ENCODE measurements at places on chromosomes 7 and 10.

DNA sequence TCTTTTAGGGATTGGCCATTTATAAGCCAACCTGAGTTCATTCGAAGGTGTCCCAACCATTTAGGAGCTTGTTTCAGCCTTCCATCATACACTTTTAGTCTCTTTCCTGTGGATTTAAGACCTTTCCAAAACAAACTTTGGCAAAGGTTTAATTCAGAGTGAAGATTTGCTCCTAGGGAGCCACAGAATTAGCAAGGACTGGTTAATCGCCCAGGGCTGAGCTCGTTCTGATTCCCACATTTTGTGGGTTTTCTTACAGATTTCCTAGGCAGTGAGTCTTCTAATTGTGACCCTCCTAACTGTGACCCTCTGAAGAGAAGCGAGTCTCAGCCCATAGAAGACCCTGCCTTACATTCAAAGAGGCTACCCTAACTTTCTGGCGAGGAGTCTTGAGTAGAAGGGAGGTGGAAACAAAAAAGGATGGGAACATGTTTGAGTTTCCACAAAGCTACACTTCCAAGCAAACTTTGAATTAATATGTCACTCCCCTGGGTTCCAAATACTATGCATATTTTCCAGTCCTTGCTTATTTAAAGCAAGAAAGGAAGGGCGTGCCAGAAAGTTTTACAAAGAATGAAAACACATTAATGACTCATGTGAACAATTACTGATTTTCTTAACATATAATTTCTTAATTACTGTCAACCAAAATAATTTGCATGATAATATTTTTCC, 118.3 kb downstream of the ARID5B start:
- no peak for DNase-seq

GRCh38 chr10:72089618-72090017, 1.3 kb upstream of the SPOCK2 start:
- peak; percentile 14 for DNase-seq

DNA sequence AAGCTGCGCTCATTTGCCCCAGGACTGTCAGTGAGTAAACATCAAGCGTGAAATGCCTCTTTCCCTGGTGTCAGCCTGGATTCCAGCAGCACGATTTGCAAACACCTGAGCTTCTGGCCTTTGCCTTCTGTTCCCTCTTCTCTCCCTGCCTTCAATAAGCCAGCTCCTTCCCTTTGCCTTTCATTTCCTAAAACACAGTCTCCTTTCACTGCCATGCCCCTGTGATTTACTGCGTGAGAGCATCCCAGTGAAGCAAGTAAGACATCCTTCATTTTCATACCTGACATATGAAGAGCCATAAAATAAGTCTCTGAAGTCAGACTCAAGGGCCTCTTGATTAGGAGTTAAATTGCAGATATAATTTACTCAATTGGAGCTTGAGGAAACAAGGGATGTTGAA, 681.8 kb downstream of the TYW1 start:
- no peak for DNase-seq

GRCh38 chr7:74202841-74203556, 6.8 kb upstream of the LAT2 start:
- no peak for DNase-seq

- DNase-seq = no peak
These were observed 1.4 kb downstream of the PDSS1 start for GRCh38 chr10:26698909-26699308.

- no peak for DNase-seq
These were observed 146.5 kb downstream of the ADK start for GRCh38 chr10:74297389-74298080.

- no peak for DNase-seq
These were observed 30.8 kb downstream of the STRIP2 start for GRCh38 chr7:129465080-129465479.

DNA sequence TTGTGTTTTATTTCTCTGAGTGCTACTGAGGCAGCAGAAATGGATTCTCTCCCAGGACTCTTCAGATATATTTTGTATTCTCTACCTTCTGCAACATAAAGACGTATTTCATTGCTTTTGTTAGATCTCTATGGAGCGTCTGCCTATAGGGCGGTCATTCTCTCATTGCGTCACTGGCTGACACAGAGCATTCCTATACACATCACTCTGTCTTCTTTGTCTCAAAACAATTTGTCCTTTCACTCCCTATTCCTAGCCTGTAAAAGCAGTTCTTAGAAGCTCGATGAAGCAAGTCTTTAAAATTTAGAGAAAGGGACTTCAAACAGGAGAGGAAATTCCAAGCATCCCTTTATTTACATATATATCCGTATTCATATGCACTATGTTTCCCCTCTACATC, 120.6 kb downstream of the CPED1 start:
- DNase-seq = no peak

- DNase-seq = no peak
These were observed 46.1 kb downstream of the PROSER2 start for GRCh38 chr10:11869219-11869618.

DNA sequence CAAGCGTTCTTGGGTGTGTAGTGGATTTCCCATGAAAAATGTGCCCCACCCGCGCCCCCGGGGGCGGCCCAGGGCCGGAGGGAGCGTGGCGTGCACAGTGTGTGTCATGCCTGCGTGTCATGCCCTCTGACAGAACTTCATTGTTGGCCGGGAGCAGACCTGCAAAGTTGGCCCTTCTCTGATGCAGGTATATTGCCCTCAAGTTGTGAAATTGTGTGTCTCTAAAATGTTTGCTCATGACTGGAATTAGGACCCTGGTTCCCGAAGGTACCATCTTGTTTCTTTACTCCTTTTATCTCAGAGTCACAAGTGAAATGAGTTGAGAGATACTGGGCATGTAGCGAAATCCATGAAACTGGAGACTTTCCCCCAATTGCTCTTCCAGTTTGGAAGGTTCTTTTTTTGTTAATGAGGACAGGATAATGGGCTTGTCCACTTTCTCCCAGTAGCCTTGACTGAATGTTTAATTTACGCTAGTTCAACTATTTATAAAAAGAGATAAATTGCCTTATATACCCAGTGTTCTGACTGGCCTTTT, 26.2 kb downstream of the ADK start:
- DNase-seq = peak; percentile 0

DNA sequence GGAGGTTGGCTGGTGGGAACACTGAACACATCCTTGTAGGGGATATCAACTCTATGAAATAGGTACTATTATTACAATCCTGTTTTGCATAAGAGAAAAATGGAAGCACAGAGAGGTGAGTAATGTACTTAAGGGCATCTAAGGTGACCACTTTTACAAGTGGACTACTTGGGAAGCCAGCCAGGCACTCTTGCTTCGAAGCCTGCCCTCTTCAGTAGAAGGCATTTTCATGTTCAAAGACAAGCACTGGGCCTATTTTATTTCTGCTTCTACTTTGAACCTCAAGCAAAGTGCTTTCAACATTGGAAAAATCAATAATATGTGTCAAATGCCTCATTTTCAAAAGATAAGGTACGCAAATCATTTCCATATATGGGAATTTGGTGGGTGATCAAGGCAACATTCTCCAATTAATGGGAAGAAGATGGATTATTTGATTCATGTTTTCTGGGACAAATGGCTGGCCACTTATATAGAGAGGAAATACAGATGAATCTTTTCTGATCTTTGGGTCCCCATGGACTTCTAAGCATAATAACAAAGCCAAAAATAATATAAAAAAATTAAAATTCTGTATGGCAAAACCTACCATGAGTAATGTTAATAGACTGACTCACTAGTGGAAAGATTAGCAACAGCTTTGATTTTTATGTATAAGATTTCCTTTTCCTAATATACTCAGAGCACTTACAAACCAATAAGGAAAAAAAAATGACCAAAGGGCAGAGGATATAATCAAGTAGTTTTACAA, 270.2 kb downstream of the FRMD4A start:
- no peak for DNase-seq

DNA sequence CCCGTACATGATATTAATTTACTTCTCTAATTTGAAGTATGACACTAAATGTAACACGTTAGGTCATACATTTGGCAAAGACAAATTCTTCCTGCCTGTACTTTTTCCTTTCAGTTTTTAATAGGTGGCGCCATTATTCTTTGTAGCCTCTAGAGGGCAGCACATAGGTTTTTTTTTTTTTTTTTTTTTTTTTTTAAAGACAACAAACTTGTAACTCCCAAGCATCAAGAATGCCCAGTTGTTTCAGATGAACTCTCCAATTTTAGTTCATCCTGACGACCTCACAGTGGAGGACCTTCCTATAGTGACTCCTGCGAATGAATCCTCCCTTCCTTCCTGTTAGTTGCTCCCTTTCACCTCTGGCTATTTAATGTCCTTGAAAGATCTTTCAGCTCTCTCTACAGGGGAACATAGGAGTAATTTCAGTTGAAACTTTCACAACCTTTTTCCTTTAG, 139.3 kb upstream of the HDAC9 start:
- DNase-seq = no peak

DNA sequence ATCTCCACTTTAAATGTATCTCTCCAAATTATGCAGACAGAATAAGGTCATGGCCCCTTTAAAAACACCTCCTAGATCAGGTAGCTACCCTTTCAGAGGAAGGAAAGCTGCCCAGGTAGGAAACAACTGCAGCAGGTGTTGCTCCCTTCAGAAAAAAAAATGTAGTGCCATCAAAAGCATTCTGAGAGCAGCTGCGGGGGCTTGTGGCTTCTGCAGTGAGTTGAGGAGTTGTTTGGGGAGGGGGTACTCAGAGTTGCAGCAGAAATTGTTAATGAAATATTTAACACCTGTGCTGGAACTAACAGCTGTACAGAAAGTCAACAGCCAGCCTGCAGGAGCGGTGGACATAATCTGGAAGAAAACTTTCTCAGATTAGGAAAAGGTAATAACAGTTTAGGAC, 24.0 kb downstream of the CDHR3 start:
- no peak for DNase-seq

DNA sequence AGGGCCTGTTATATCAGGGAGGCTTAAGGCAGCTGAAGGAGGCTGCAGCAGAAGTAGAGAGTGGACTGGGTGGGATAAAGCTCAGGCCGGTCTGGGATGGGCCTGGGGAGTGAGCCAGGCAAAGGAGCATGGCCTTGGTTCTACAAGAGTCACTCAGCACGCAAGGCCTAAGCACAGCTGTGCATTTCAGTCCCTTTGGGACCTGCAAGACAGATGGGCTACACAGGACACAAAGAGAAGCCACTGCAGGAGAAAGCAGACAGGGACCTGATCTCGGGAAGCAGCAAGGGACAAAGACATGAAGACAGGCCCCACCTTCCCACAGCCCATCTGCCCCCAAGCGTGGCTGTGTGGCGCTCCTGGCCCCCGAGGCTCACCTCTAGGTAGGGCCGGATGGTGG, 29.4 kb downstream of the RRP12 start:
- no peak for DNase-seq

DNA sequence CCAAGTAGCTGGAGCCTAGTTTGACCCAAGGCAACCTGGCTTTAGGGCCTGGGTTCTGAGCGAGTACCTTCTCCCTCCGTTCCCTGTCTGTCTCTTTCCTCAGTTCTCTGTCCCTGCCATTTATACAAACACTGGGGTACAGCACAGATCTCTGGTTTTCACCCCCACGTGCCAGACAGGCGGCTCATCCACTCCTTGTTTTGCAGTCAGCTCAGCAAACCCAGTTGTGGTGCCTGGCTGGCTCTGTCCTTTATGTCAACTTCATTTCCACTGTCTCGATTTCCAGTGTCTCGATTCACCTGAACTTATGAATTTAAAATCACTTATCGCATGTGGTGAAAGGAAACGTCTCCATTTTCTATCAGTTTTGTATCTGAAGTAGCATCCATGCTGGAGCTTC, 230.8 kb downstream of the FRMD4A start:
- no peak for DNase-seq

DNA sequence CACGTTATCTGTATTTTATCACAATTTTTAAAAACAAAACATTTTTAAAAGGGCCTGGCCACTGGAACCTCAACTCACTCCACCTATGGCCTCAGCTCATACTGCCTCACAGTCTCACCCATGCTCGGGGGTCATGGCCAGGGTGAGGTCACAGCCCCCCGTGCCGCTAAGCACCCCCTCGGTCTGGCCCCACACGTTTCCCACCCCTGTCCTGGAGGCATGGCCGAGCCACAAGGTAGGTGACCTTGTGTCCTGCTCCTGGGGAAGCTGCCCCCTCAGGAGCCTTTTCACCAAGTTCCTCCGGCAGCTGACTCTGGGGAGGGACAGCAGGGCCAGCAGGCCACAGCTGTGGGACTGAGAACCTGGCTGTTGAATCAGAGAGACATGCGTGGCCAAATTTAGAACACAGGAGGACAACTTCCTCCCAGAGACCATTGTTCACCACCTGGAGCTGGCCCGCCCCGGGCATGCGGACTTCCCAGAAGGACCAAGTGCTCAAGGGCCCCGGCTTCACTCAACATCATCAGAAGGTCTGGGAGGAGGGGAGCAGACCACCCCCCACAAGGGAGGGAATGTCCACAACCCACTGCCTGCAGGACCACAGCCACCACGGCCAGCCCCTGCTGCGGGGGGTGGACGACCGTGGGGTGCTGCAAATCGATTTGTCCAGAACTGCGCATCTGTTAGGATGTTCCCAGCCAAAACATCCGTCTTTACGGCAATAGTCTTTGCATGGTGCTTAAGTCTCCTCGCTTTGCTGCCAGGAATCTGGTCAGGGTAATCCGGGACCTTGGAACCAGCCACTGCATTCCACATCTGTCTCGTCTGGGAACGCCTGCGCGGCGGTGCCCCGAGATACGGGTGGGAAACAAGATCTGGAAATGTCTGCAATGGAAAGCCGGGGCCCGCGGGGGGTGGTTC, 48.6 kb upstream of the PDGFA start:
- DNase-seq = no peak

DNA sequence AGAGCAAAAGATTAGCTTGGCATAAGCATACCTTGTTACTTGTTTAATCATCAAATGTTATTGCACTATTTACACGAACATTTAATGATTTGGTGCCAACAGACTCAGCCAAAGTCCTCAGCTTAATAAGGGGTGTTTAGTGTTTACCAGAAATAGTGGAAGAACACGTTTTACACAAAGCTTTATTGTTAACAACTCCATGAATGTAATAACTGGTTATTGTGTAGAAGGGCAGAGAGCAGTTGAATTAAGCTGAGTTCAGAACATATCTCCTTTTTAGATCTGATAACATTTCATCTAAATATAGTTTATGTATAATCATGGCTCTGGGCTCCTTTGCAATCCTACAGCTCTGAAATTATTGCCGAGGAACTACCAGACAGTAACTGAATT, 99.1 kb downstream of the CABCOCO1 start:
- peak; percentile 30 for DNase-seq

- no peak for DNase-seq
These were observed 515 bp downstream of the FAM149B1 start for GRCh38 chr10:73168465-73168803.

DNA sequence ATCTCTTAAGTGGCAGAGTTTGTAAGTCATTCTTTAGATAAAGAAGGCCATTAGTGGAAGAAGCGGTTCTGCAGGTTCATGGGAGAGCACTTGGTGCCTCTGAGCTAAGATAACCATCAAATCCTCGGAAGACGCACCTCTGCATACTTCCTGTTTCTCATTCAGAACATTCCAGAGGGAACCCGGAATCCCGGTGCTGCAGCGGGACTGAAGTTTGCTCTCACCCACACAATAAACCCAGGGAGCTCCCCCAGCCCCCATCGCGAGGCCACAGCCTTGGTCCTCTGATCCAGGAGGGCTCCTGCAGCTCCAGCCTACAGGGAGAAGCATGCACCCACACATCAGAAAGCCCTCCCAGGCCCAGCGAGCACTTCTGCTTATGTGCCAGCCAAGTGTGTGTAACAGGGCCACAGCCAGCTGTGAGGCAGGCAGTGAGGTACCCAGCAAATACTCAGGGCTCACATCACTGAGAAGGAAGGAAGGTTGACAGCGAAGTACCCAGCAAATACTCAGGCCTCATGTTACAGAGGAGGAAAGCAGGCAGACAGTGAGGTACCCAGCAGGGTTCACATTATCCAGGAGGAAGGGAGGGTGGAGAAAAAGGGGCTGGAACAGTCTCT, 142.4 kb downstream of the DIP2C start:
- no peak for DNase-seq

GRCh38 chr10:92244796-92245195, 46.1 kb downstream of the CPEB3 start:
- no peak for DNase-seq

Data from NCI-H748 treated with DMSO at 0.1 percent for 48 hours (cell line).